Thoracic aorta (tissue), 2 donors: ENCODE measurements at places on chromosomes 7 and 10. TPM values are rescaled to one million over a fixed set of nuclear protein-coding genes. Genes with fewer than 3 reads are reported as not detected.

- no peak for DNase-seq
Observed at GRCh38 chr7:134662871-134663205, 16.2 kb downstream of the BPGM start.

- DNase-seq, result no peak
Observed at GRCh38 chr10:67521546-67521945, 174.4 kb downstream of the CTNNA3 start.

The PPP1R17 gene
- total RNA-seq, result not detected

The NKX6-2 gene
- 19.8 TPM for total RNA-seq

The DYNC1I1 gene
- total RNA-seq, result 24.6 TPM

DNA sequence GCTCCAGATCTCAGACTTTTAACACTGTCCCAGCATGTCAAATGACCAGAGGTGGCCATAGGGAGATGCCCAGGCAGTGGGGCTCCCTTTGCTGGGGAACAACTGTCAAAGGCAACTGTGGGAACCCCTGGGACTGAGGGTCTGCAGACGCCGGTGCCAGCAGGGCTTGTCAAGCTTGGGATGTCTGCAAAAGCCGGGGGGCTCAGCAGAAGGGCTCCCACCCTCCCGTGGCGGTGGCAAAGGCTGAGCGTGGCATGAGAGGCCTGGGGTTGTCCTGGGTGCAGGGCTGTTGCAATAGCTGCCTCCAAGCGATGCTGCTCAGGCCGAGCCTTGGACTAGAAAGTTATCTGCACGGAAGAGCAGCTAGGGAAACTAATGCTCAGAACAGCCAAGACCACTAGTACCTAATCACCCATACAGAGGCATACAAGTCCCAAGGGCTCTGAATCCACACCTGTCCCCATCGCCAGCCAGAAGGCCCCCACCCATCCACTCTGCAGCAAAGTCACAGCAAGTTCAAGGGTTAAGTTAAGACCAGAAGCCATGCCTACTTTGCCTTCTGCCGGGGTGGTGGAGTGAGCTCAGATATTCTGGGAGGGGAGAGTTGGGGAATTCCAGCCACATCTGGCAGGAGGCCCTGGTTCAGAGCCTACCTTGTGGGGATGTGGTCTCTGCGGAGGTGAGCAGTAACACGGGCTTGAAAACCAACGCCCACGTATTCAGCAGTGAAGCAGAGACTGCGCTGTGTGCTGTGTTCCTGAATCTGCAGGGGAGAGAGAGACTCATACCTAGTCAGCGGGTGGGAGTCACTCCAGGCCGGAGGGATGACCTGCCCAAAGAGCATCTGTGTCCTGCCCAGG, 4.6 kb downstream of the SH2B2 start:
- DNase-seq, result no peak

- no peak for DNase-seq
Observed at GRCh38 chr10:42936580-42936979, 140.3 kb upstream of the RET start.

DNA sequence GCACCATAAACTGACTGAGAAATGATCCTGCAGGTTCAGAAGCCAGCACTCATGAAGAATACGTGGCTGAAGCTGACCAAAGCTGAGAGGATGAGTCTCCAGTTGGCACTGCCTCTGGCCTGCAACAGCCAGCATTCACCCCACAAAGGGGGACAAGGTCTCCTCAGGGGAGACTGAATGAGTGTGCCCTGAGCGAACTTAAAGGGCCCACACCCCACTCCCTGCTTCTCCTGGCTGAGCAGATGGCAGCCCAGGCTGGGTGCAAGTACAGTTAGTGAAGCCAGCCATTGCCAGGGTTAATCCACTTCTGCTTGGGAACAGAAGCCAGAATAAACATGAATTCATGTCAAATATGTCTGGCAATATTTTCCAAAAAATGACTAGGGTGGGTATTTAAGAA, 98.1 kb downstream of the PPP1R17 start:
- DNase-seq, result no peak

The PLEKHA8 gene
- 10.0 TPM for total RNA-seq

DNA sequence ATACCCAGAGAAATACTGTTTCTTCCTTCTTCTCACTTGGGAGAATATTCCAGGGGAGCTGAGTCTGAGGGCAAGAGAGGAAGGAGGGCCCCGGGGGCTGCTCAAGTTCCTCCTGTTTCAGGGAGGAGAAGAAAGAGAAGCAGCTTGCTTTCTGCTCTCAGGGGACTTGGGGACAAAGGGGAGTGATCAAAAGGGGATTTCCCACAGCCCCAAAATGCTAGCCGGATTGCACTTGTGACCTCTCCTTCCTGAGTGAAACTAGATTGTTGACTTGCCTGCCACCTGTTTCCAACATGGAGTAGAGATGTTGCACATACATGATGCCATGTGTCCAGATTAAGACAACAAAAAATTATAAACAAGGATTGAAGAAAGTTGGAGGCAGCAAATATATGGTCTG, 28.7 kb upstream of the PDCD4 start:
- DNase-seq, result no peak

The MSS51 gene
- total RNA-seq, result 3.5 TPM

DNA sequence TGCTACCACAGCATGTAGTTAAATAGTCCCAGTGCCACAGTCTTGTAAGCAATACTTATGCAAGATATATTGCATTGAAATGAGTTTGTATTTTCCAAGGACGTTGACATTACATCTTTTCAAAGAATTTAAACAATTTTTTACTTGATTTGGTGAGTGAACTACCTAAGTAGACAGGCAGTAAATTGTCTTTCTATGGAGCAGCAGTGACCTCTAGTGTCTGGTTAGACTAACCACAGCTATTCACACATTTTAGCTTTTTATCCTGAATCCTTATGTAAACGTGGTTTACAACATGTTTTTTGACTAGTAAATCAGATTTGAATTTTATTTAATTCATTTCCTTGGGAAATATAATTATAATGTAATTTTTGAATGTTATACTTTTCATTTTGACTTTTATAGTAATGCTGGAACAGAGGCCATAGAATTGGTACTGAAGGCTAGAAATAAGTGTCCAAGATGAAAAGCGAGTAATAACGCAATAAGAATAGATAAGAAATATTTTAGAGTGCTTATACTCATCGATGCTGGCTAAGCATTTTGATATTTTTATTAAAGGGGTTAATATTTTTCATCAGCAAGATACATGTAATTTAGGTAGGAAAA, 5.6 kb downstream of the LRRTM3 start:
- no peak for DNase-seq

GRCh38 chr10:21090609-21091082, 193.5 kb upstream of the NEBL start:
- no peak for DNase-seq

GRCh38 chr7:120583899-120584586, 273.9 kb downstream of the TSPAN12 start:
- no peak for DNase-seq

- no peak for DNase-seq
Observed at GRCh38 chr7:98165827-98166667, 45.2 kb upstream of the BHLHA15 start.

DNA sequence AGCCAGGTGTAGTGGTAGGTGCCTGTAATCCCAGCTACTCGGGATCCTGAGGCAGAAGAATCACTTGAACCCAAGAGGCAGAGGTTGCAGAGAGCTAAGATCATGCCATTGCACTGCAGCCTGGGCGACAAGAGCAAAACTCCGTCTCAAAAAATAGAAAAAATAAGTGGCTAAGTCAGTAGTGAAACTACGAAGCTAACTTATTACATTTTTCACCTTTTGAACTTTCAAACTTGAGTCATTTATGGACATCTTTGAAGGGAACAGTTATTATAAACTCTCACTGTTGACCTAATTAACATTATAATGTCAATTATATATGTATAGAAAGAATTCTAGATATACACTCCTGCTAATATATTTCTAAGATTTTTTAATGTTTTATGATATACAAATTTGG, 541.5 kb upstream of the C7orf33 start:
- no peak for DNase-seq

DNA sequence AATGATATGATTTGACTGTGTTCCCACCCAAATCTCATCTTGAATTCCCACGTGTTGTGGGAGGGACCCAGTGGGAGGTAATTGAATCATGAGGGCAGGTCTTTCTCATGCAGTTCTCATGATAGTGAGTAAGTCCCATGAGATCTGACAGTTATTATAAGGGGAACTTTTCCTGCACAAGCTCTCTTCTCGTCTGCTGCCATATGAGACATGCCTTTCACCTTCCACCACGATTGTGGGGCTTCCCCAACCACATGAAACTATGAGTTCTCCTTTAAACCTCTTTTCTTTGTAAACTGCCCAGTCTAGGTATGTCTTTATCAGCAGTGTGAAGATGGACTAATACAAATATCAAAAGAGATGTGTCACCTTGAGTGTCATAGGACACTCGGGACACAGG, 502.7 kb upstream of the PODXL start:
- no peak for DNase-seq

GRCh38 chr7:48299580-48300169, 128.4 kb downstream of the ABCA13 start:
- DNase-seq, result no peak

The VSTM2A gene
- not detected for total RNA-seq

- DNase-seq, result no peak
Observed at GRCh38 chr10:30974773-30975415, 56.8 kb downstream of the ZNF438 start.

DNA sequence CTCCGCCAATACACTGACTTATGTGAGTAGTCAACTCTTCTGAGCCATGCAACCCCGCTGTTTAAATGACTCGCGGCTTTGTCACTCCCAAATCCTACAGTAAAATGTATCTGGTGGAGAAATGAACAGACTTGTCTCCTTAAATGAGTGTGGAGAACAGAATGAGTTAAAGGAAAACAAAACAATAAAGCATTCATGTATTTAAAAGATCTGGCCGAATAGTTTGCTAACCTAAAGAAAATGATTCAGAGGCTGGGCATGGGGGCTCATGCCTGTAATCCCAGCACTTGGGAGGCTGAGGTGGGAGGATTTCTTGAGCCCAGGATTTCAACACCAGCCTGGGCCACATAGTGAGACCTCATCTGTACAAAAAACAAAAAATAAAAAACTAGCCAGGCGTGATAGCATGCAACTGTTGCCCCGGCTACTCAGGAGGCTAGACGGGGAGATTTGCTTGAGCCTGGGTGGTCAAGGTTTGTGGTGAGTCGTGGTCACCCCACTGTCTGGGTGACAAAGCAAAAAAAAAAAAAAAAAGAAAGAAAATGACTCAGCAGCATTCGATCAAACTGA, 86.5 kb upstream of the PFKP start:
- DNase-seq, result no peak

The MSMB gene
- total RNA-seq, result not detected

DNA sequence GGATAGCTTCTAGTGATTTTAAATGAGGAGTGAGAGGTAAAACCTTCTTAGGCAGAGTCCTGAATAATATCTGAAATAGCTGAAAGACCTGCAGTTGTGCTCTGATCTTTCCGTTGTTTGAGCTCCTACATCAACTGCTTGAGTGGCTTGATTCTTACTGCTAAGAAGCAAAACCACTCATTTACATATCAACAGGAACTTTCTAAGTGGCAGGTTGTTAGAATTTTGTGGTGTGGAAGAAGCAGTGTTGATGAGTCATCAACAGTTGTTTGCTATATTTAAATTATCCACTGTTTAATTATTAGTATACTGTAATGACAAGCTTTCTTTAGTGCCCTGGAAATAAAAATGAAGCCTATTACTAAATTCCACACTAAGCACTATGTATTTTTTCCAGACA, 689.5 kb downstream of the DNAJB9 start:
- DNase-seq, result no peak

DNA sequence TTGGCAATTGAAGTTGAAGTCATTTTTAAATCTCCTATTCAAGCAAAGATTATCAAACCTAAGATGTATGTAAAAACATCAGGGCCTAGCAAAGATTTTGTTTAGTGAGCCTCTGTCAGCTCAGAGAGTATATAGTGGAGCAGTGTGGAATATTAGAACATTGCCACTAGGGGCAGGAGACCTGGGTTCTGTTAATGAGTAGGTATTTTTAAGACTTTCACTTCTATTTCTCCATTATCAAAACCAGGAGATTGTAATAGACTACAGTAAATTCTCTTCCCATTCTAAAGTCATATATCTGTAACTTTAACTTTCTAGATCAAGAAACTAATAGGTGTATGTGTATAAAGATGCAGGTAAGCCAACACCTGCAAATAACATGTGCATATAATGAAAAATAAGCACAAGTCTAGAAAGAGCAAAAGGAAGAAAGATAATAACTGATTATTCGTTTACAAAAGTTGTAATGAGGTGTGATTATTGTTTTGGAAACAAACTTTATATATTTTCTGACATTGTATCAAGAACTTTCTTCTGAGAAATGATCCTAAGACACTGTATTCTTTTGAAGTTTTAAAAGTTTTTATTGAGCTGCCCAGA, 64.4 kb downstream of the KCND2 start:
- DNase-seq, result no peak

- no peak for DNase-seq
Observed at GRCh38 chr10:8815969-8816368, 761.5 kb downstream of the GATA3 start.

The SCRN1 gene
- total RNA-seq, result 75.3 TPM

GRCh38 chr10:1395481-1396296, 339.5 kb downstream of the WDR37 start:
- DNase-seq, result no peak

DNA sequence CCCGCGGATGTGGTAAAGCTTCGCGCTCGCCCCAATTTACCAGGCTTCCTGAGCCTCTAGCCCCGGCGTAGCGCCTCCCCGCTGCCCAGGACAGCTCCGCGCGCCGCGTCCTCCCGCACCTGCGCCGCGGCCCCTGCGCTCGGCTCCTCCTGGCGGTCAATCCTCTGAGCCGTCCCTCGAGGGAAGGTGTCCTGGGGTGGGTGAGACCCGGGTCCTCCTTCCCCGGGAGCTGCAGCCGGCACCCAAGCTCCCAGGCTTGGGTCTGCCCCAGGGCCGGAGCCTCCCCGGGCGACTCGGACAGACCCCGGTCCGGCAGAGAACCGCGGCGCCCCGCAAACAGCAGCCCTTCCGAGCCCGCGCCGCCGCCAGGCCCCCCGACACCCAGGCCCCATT, 512 bp downstream of the OSBPL3 start:
- DNase-seq, result no peak

DNA sequence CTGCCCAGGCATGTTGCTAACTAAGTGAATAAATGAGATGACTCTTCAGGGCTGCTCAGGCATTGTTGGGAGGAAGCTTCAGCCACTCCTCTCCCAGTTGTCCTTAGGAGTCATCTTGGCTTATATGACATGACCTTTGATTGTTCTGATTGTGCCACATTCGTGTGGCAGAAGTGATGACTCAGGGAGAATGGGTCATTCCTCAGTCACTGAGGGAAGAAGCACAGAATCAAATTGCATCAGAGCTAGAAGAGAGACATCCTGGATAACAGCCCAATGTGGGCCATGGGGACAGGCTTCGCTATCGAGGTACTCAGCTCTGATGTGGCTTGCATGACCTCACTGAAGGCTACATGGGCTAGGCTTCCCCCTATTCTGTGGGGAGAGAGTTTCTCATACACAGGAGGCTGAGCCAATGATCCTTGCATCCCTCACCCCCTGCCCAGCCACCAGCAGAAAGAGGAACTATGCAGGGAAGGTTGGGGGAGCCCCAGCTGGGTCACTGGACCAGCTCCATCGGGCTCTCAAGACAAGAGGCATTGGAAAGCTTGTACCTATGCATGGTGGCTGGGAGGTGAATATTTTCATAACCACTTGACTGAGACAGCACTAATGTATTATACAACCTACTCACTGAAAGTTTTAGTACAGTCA, 6.0 kb upstream of the HMX3 start:
- DNase-seq, result no peak

The POLR2J2 gene
- 3.4 TPM for total RNA-seq

- no peak for DNase-seq
Observed at GRCh38 chr10:1468811-1469210, 268.5 kb downstream of the ADARB2 start.

The SPDYE8 gene
- not detected for total RNA-seq
